SJSA1 (cell line): ENCODE measurements at places on chromosomes 7 and 10. TPM values are rescaled to one million over a fixed set of nuclear protein-coding genes. Genes with fewer than 3 reads are reported as not detected.

The CHN2 gene
- total RNA-seq, result 0.21 TPM in 1 of 2 replicates, not detected in the other

The VAX1 gene
- total RNA-seq, result not detected in 2 replicates

The FAM180A gene
- 0.18 TPM in 1 of 2 replicates, not detected in the other for total RNA-seq

The HMX3 gene
- total RNA-seq, result 10.8 and 10.9 TPM in 2 replicates

The GBX1 gene
- not detected in 2 replicates for total RNA-seq

The ARPC1B gene
- 231 and 362 TPM in 2 replicates for total RNA-seq

The ARL4A gene
- 23.7 and 29.6 TPM in 2 replicates for total RNA-seq

The SPAG6 gene
- total RNA-seq, result not detected in 2 replicates

The ASB10 gene
- not detected in 2 replicates for total RNA-seq

The SEMA3A gene
- total RNA-seq, result 17.6 and 29.2 TPM in 2 replicates

- no peak overlapping the region for H3K4me3 ChIP-seq
- H3K4me1 ChIP-seq, result no peaks in the 10 kb centered on the region
- H3K27ac ChIP-seq, result no peak overlapping the region
- no peaks in the 10 kb centered on the region for H3K36me3 ChIP-seq
Observed at GRCh38 chr7:141409801-141410329, 141.3 kb upstream of the AGK start.

DNA sequence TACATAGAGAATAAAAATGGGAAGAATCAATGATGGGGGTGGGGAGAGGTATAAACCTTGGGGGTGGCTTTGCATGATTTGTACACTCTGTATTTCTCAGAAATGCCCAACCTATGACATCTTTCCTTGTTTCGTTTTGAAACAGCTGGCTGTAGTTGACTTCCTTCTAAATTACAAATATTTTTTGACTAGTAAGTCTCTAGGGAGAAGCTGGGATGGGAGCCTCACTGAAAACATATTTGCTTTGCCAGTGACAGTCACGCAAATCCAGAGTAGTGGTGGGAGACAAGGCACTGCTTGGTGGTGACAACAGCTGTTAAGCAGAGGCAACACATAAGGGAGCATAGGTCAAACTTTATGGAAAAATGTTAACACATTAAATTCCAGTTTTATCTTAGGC, 440.5 kb downstream of the SEMA3D start:
- H3K4me3 ChIP-seq, result no peak overlapping the region
- no peak for DNase-seq
- no peaks in the 10 kb centered on the region for H3K4me1 ChIP-seq

- H3K36me3 ChIP-seq, result no peaks in the 10 kb centered on the region
- H3K27me3 ChIP-seq, result no peaks in the 10 kb centered on the region
Observed at GRCh38 chr10:129151281-129151680, 315.8 kb upstream of the MGMT start.

- no peak overlapping the region for H3K27ac ChIP-seq
- peaks cover 7% of the 10 kb centered on the region for H3K4me1 ChIP-seq
- no peaks in the 10 kb centered on the region for H3K27me3 ChIP-seq
- no peak overlapping the region for H3K4me3 ChIP-seq
- no peaks in the 10 kb centered on the region for H3K36me3 ChIP-seq
Observed at GRCh38 chr7:113285411-113285810, 167.1 kb upstream of the SMIM30 start.

DNA sequence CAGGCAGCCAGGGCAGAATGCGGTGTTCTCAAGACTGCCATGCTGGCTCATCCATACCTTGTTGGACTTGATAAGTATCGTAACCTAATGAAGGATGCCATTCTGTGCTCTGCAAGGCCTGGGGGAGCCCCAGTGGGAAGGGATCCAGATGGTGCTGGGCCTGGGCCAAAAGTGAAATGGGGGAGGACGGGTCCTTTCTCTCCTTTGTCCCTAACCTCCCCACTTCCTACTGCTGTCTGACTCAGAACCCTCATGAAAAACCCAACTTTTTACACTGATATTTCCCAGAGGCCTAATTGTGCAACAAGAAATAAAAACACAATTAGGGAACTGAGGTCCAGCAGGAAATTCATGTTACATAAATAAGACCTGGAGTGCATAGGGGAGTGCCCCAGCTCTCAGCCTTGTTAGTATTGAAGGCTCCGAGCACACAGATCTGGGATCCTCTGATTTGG, 193.7 kb upstream of the SVIL start:
- DNase-seq, result no peak
- no peaks in the 10 kb centered on the region for H3K4me1 ChIP-seq
- H3K4me3 ChIP-seq, result no peak overlapping the region
- H3K36me3 ChIP-seq, result no peaks in the 10 kb centered on the region
- no peaks in the 10 kb centered on the region for H3K27me3 ChIP-seq
- H3K27ac ChIP-seq, result no peak overlapping the region

DNA sequence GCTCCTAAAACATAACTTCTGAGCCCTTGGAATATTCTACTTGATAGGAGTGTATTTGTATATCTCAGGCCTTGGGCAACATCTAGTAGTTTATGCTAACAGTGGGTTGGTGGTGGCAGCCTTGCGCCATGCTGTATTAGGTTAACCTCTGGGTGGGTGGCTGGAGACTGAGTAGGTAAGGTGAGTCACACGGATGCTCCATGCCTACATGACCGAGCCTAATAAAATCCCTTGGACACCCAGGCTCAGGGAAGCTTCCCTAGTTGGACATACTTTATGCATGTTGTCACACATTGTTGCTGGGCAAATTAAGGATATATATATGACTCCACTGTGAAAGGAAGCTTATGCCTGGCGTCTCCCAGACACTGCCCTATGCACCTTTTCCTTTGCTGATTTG, 6.0 kb upstream of the DAGLB start:
- no peaks in the 10 kb centered on the region for H3K27me3 ChIP-seq
- H3K4me1 ChIP-seq, result peaks cover 28% of the 10 kb centered on the region
- DNase-seq, result peak; percentile 71
- peak overlapping the region; percentile 71 for H3K27ac ChIP-seq

- no peaks in the 10 kb centered on the region for H3K4me1 ChIP-seq
- no peaks in the 10 kb centered on the region for H3K36me3 ChIP-seq
- no peak overlapping the region for H3K27ac ChIP-seq
- no peaks in the 10 kb centered on the region for H3K27me3 ChIP-seq
- no peak overlapping the region for H3K4me3 ChIP-seq
Observed at GRCh38 chr10:103687172-103687571, 168.2 kb downstream of the SH3PXD2A start.

DNA sequence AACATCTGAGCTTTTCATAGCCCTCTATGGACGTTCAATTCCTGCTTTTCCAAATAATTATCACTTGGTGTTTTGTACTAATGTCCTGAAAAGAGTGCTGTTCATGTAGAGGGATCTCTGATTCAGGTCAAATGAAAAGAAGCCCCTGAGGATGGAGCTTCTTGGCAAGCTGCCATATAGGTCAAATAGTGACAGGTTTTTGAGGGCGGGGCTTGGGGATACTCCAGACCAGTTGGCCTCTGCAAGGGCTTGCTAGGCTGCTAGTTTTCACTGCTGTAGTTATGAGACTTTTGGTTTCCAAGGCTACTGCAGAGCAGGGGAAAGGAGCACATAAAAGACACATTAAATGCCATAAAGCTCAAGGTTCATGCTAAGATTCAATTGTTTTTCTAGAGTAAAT, 257.2 kb upstream of the CACNA2D1 start:
- no peaks in the 10 kb centered on the region for H3K27me3 ChIP-seq
- H3K4me3 ChIP-seq, result no peak overlapping the region
- H3K27ac ChIP-seq, result no peak overlapping the region; the same call in 1 of the 2 replicates
- H3K36me3 ChIP-seq, result no peaks in the 10 kb centered on the region; the same call in 1 of the 2 replicates
- DNase-seq, result no peak

DNA sequence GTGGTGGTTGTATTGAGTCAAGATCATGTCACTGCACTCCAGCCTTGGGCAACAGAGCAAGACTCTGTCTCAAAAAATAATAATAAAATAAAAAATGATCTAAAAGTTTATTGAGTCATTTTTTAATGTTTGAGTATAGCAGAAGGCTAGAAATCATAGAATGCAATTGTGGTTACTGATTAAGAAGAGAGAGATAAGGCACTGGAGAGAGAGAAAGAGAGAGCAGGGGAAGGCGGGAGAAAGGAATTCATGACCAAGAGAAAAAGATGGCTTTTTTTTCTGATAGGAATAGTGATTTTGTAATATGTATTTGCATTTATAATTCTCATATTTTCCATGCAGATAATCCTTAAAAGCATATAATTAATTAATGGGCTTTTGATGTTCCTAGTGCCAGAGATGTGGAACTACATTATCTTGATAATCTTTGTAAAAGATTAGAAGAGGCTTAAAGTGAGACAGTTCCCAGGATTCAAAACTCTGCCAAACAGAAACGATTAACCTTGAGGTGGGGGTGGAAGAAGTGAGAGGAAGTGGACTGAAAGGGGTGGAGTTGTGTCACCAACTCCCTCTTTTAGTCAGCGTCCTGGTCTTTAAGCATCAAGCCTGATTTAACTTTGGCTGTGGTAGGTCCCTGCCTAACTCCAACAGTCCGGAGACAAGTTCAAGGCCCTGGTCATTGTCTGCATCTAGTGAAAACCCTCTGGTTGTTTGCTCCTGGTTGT, 76.2 kb downstream of the CHN2 start:
- DNase-seq, result no peak
- no peak overlapping the region for H3K27ac ChIP-seq
- H3K4me1 ChIP-seq, result peaks cover 5% of the 10 kb centered on the region
- no peaks in the 10 kb centered on the region for H3K36me3 ChIP-seq
- 0 out of 2 replicates have a peak, but pooled peaks cover 3% of the 10 kb centered on the region for H3K27me3 ChIP-seq
- no peak overlapping the region for H3K4me3 ChIP-seq

- H3K27me3 ChIP-seq, result no peaks in the 10 kb centered on the region
- peak within 1 kb of the TSS; percentile 87 for H3K27ac ChIP-seq
- DNase-seq, result no peak
- H3K36me3 ChIP-seq, result peaks cover 12% of the 10 kb centered on the region
- H3K4me1 ChIP-seq, result peaks cover 18% of the 10 kb centered on the region
Observed at GRCh38 chr10:117005026-117005526, at the start of gene SHTN1. Gene SHTN1 (minus strand): TSS chr10:117005187. CDS start chr10:117005079, 108 bp downstream.

DNA sequence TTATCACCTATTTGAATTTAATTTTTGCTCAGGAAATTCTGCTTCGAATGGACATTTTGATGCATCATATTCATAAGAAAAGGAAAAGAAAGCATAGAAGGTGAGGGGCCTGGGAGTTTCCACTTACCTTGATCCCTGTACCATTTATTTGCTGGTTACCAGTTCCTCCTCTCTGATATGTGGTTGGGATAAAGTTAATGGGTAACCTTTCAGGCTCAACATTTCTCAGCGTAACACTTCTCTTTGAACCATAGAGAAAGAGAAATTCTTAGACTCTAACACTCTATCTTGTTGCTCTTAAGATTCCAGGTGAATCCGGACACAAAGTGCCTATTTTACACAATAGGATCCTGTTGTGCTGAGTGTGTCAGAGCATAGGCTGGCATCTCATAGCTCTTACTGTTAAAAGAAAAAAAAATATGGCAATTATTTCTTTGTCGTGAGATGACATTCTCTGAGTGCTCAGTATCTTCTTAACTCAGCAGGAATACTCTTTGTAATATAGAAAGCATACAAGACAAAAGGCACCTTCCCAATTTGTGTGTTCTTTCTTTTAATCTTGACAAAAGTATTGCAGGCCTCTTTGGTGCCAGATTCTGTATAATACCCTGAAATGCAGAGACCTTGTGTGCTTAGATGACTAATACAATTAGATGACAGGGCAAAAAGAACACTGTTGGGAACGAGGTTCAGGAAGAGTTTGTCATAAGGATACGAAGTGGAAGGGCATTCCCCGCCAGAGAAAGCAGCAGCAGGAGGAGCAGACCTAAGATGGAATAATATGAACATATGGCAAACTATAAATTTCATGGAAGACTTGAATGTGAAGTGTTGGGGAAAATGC, 689.6 kb downstream of the NRG3 start:
- DNase-seq, result no peak
- H3K36me3 ChIP-seq, result no peaks in the 10 kb centered on the region
- no peaks in the 10 kb centered on the region for H3K27me3 ChIP-seq
- H3K4me3 ChIP-seq, result no peak overlapping the region
- H3K4me1 ChIP-seq, result no peaks in the 10 kb centered on the region

GRCh38 chr10:103967448-103968071, 620 bp downstream of the SLK start:
- DNase-seq, result no peak
- peaks cover 14% of the 10 kb centered on the region for H3K36me3 ChIP-seq
- peaks cover 21% of the 10 kb centered on the region for H3K4me1 ChIP-seq
- peak overlapping the region; percentile 100 for H3K4me3 ChIP-seq
- peak overlapping the region; percentile 88 for H3K27ac ChIP-seq

DNA sequence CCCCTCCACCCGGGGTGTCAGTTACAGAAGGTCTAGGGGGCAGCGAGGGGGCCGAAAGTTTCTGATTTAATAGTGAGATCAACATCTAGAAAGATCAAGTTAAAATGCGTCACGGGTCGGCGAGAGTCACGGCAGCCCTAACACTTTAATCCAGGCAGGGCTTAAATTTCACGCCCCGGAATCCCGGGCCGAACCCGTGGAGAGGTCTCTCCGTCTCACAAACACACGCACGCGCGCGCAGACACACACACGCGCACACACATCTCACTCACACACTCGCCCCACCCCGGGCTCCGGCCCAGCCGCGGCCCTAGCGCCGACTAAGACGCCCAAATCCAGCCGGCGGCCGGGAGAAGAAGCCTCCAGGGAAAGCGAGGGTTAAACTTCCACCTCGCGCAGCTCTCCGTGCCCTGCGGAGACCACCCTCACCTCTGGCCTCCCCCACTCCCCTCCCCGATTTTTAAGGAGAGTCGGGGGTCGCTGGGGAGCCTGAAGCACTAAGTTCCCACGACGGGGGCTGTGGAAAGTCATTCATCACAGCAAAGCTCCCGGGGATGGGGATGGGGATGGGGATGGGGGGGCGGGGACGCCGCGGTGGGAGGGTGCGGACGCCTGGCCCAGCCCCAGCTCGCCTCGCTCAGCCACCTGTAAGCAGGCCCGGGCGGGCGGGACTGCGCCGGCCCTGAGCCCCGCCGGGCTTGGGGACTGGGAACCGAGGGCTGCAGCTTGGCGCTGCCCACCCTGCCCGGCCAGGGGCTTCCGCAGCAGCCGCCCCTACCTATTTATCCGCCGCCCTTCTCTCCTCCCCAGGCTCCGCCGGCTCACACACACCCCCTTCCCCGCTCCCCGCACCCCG, 1.6 kb downstream of the PDGFA start:
- no peak overlapping the region for H3K27ac ChIP-seq
- peak overlapping the region; percentile 64 for H3K4me3 ChIP-seq
- peaks cover 27% of the 10 kb centered on the region for H3K27me3 ChIP-seq
- peaks cover 8% of the 10 kb centered on the region; the same call in 1 of the 2 replicates for H3K36me3 ChIP-seq
- DNase-seq, result peak; percentile 43

- H3K4me3 ChIP-seq, result no peak overlapping the region
- no peaks in the 10 kb centered on the region for H3K36me3 ChIP-seq
- H3K4me1 ChIP-seq, result no peaks in the 10 kb centered on the region
- peaks cover 3% of the 10 kb centered on the region; the same call in 1 of the 2 replicates for H3K27me3 ChIP-seq
Observed at GRCh38 chr7:30743371-30744074, 8.4 kb upstream of the INMT start.

DNA sequence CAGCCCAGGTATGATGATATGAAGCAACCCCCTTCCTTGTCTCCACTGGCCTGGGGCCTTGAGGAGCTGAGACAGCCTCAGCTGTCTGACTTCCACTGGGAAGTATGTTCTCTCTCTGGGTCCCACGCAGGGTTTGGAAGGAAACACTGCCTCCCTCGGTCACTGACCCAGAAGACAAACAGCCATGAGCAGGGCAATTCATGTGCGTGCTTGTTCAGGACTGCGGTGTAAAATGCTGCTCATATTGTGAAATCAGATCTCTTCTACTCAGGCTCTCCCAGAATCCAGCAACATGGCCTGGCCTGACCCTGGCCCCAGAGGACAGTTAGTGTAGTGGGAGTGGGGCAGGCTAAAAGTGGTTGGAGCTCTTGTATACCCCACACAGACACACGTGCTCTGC, 2.8 kb downstream of the CLCN1 start:
- no peak overlapping the region for H3K4me3 ChIP-seq
- no peaks in the 10 kb centered on the region for H3K27me3 ChIP-seq
- no peaks in the 10 kb centered on the region for H3K36me3 ChIP-seq
- H3K4me1 ChIP-seq, result no peaks in the 10 kb centered on the region
- DNase-seq, result no peak

GRCh38 chr10:30558411-30558810, 71.1 kb downstream of the LYZL2 start:
- no peak overlapping the region for H3K27ac ChIP-seq
- H3K36me3 ChIP-seq, result no peaks in the 10 kb centered on the region
- H3K4me3 ChIP-seq, result no peak overlapping the region
- no peaks in the 10 kb centered on the region for H3K4me1 ChIP-seq
- no peak for DNase-seq
